Stimulated activated CD4-positive, alpha-beta T cell treated with anti-CD3 and anti-CD28 coated beads, Interleukin-1b, Interleukin-23, amount 100 ng/mL, for 24 hours (primary cell): ENCODE measurements at places on chromosomes 1 and 21.

- no peak for DNase-seq
These were observed 25.6 kb downstream of the CCDC190 start for GRCh38 chr1:162835157-162835899.

- peak; percentile 50 for DNase-seq
These were observed 26.2 kb upstream of the SPATA6 start for GRCh38 chr1:48498096-48498791.

DNA sequence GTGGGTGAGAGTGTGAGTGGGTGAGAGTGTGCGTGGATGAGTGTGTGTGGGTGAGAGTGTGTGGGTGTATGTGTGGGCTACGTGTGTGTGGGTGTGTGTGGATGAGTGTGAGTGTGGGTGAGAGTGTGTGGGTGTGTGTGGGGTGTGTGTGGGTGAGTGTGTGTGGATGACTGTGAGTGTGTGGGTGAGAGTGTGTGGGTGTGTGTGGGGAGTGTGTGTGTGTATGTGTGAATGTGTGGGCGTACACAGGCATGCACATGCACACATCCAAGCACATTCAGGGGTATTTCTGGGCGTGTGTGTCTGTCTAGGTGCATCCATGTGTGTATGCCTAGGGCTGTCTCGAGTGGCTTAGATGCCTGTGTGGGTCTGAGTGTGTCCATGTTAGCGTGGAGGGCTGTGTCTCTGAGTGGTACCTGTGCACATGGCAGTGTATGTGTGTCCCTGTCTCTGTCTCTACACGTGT, 14.0 kb downstream of the SDC3 start:
- no peak for DNase-seq

DNA sequence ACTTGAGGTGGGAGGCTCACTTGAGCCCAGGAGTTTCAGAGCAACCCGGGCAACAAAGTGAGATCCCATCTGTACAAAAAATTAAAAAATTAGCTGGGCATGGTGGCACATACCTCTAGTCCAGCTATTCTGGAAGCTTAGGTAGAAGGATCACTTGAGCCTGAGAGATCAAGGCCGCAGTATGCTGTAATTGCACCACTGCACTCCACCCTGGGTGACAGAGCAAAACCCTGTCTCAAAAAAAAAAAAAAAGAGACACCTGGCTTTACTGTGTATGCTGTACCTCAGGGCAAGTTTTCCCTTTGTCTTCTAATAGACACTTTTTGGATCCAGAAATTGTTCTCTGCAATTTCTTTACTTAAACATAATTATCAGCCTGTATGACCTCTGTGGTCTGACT, 23.1 kb upstream of the RCC1 start:
- no peak for DNase-seq

GRCh38 chr1:66374561-66375111, 159.3 kb upstream of the SGIP1 start:
- DNase-seq: no peak

GRCh38 chr1:156194300-156194652, 372 bp downstream of the SLC25A44 start:
- no peak for DNase-seq

- no peak for DNase-seq
These were observed 292.4 kb downstream of the PLPP3 start for GRCh38 chr1:56286956-56287355.

- no peak for DNase-seq
These were observed 58.0 kb downstream of the PUM1 start for GRCh38 chr1:31007462-31007991.

DNA sequence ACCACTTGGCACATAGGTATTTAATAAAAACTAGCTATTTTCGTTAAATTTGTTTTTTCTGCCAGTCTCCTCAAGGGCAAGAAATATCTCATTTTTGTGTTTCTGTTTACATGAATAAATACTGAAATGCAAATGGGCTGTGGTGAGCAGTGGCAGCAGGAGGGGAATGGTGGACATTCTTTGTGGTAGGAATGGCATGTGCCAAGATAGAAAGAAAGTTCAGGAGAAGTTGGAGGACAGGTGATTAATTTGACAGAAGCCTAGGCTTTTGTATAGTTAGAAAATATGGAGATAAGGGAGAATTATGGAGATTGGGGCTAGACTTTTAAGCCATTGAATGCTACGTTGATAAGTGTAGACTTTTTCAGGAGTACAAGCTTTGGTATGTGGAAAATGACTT, 8.6 kb downstream of the RAP1A start:
- DNase-seq: no peak

GRCh38 chr1:10694633-10695627, 101.5 kb downstream of the CASZ1 start:
- peak; percentile 21 for DNase-seq

GRCh38 chr1:193588311-193589082, 402.1 kb upstream of the B3GALT2 start:
- no peak for DNase-seq

DNA sequence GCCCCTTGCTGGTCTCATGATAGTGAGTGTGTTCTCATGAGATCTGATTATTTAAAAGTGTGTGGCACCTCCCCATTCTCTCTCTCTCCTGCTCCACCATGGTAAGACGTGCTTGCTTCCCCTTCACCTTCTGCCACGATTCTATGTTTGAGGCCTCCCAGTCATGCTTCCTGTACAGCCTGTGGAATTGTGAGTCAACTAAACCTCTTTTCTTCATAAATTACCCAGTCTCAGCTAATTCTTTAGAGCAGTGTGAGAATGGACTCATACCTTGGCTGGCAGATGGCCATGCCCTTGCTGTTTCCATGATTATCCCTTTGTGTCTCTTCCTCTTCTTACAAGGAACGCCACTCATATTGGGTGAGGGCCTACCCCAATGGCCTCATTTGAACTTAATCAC, 40.3 kb downstream of the PSMG1 start:
- DNase-seq: no peak

- DNase-seq: no peak
These were observed 10.3 kb downstream of the CFAP107 start for GRCh38 chr1:12756273-12756672.

- no peak for DNase-seq
These were observed 150.1 kb upstream of the FGGY start for GRCh38 chr1:59146651-59147358.

GRCh38 chr1:82520611-82521010, 719.9 kb downstream of the ADGRL2 start:
- no peak for DNase-seq

GRCh38 chr1:40901886-40902852, 40.0 kb upstream of the CITED4 start:
- no peak for DNase-seq

DNA sequence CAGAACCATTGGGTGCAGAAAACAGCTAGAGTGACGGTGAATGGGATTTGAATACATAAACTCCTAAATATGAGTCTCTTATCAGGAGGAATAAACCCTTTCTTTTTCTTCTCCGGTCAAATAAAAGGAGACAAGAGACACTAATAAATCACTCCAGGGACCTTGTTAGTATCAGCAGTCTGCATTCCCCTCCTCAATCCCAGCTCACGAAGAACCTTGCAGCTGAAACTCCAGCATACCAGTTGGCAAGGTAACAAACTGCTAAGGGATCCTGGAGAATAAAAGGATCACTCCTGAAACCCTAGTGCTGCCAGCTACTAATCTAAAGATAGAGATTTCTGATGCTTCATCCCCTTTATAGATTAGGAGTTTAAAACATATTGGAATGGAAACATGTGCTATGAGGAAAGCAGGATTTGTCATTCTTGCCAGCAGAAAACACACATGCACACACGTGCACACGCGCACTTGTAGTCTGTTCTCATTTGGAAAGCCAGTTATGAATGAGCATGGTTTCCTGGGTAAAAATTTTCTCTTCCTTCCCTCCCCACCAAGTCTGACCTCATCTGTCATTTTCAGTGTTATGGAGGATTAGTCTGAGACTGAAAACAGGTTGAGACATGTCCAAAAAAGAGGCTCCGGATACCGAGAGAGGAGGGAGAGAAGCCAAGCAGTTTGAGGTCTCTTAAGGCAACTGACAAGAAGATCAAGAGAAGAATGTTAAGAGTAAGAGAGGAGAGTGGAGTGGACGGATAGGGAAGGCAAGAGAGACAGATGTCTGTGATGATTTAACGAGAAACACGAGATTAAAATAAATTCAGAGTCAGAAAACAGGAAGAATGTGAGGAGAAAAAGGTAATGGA, 10.9 kb downstream of the IER5 start:
- peak; percentile 48 for DNase-seq

DNA sequence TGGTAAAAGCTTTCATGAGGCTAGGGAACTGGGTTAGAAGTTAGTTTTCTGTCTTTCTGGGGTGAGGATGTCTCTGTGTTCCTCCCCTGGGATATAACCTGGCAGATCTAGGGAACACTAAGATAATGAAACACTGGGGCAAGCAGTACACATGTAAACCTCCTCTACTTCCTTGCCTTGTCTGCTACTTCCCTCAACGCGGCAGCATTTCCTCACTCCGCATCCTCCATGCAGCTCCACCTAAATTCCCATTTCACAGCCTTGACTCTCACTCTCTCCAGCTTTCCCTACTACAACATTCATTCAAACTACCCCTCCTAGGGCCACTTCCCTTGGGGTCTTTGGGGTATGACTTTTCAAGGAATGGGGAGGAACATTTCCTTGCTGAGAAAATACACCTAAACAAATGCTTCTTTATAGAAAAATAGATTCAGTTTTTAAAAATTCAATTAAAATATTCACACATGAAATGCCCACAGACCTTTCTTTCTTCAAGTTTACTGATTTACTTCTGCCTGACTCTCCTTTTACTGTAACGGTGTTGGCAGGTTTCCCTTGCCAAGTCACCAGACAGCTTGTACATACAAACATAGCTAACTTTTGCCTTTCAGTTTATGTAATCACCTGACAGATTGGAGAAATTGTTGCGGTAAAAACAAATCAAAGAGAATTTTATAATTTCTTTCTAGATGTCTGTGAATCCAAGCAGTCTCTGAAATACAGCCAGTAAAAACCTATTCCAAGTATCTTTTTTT, 90.1 kb downstream of the TNFSF18 start:
- no peak for DNase-seq

- DNase-seq: no peak
These were observed 49.8 kb downstream of the ATP2B4 start for GRCh38 chr1:203676455-203676854.

DNA sequence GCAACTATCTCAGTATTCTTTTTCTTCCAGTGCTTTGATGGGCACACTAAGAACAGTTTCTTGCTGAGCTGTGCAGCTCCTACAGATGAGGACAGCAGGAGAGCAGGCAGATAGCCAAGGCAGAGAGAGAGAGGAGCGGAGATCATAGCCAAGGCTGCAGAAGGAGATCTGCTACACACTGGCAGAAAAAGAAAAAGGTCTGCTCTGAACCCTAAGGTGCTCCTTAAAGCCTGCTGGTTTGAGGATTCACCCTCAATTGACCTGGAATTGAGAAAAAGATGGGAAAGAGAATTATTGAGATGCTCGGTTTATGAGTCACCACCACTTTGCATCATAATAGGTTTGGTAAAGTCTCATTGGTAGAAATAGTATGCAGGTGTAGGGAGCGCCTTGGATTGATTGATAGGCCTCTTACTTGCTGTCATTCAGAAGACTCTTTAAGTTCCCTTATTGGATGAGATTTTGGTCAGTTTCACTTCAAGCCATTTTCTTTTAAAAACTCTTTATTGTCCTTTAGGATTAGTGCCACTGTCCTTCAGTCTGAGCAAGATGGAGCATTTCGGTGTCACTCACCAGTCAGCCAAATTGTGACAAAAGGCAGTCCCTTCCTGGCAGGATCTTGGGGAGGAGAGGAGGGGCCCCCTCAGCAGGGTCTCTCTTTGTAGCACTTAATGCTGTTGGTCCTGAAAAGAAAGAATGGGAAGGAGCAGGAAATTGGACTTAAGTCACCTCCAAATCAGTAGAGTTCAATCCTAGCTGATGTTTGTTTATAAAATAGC, 685.0 kb downstream of the ADGRL2 start:
- DNase-seq: no peak

GRCh38 chr21:39082656-39083376, 100.4 kb downstream of the PSMG1 start:
- DNase-seq: no peak

DNA sequence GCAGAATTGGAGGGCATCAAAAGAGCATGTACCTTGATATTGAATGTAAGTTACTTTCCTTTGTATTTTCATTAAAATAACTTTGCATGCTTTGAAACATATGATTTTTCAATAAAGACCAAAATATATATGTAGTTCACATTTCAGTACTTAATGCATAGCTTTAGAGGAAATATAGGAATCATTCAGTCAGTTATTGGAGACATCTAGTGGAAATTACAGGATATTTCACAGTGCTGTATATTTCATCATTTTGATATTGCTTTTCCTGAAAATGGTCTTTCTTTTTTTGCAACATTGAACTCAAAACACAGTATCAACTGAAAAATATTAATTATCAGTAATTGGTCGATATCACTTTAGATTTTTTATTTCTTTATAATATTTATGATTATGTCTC, 375.8 kb downstream of the NCAM2 start:
- DNase-seq: no peak

DNA sequence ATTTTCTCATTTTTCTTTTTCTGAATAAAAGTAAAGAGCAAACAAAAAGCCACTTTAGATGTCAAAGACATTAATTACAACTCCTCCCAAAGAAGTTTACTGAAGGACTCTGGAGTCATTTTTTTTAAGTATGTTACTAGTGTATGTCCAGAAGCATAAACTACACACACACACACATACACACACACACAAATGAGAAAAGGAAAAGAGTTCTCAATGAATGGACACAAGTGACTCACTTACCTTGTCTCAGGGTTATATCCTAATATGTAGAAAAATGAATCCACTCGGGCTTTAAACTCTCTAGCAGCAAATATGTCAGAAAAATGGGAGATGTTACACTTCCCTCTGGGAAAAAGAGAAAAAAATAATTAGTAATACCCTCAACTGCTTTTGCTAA, 223.1 kb downstream of the SLC45A1 start:
- no peak for DNase-seq

DNA sequence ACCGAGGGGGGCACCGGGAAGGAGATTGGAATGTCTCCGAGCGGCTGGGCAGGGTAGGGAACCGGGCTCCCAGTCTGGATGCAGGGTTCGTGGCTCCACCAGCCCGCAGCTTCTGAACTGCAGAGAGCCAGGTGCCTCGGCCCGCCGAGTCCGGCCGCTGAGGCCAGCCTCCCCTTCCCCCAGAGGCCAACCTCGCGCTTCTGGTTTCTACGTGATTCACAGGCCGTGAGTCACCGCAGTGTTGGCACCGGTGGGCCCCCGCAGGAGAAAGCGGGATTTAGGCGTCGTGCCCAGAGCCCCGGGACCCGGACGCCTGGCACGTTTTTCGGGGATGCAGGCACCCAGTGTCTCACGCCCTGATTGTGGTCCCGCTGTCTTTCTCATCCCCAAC, 458 bp downstream of the CRABP2 start:
- DNase-seq: no peak

- no peak for DNase-seq
These were observed 17.7 kb downstream of the PFKFB2 start for GRCh38 chr1:207070811-207071210.

DNA sequence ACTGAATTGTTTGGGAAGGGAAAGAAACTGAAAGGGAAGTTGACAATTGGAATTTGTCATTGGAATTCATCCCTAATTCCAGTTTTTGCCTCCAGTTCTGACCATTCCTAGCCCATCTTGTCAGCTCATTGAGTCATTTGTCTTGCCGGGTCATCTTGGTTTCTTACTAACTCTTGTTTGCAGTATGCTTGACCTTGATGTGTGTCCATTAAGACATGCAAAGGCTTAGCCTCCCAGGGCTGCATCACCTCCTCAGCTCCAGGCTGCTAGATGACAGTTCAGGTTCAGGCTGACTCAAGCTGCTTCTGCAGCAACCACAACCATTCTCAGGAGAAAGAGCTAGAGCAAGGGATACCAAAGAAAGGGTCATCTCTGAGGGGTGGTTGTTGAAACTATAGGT, 151.3 kb upstream of the PTGFR start:
- no peak for DNase-seq

GRCh38 chr1:111967067-111967690, 22.3 kb downstream of the KCND3 start:
- no peak for DNase-seq

- no peak for DNase-seq
These were observed 2.7 kb downstream of the DMBX1 start for GRCh38 chr1:46492269-46492853.
